ENCODE measurements at places on chromosomes 16 and 17.
A peak's percentile ranks its signal among the peaks of the same experiment; 100 is the strongest.

GRCh38 chr16:19929062-19929511, 44.4 kb upstream of the GPRC5B start:
- DNase-seq, result no peak

DNA sequence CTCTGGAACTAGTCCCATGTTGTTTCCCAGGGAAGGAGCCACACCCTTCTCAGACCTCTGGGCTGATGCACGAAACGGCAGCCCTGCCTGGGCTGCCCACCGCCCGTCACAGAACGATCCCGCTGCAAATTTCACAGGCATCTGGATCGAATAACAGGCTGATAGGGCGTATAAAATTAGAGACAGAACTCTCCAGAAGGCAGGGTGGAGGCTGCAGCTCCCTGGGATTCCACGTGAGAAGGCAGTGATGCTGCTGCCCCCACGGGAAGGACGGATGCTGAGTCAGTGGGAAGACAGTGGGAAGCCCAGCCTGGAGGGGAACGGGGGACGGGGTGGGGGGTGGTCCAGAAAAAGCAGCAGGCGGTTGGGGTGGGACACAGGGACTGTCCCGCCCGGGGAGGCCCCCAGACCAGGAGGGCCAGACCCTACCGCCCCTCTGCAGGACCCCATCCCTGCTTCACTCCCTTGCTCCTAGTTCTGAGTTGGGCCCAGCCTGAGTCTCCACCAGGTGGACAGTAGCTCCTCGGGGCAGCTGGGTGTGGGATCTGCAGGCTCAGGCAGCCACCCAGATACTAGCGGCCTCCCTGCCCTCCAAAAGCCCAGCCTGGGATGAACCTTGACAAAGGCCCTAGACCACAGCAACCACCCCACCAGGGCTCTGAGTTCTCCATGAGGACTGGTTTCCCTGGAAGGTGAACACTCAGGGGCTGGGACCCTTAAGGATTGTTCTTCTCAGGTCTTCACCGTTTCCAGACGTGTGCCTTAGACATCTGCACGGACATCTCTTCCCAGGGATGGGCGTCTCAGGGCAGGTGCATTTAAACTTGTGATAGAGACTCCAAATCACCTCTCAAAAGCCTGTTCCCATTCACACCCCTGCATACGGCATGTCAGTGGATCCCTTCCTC, 117.8 kb downstream of the METRNL start:
- DNase-seq, result no peak

GRCh38 chr17:79842656-79843473, 3.6 kb upstream of the CBX4 start:
- no peak for DNase-seq

- DNase-seq, result no peak
Observed at GRCh38 chr16:84007965-84008364, 34.6 kb downstream of the SLC38A8 start.

DNA sequence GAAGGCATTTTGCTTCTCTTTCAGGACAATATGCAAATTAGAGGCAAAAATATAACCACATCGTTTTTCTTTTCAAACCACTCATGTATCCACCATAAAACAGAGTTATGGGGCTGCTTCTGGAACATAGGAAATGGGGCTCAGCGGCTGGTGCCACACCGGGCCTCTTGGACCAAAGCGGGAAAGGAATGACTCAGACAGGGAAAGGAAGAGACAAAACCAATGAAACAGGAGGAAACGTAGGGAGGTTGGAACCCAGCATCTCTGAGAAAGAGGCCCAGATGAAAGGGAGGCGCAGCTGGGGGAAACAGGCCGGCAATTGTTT, 28.5 kb downstream of the CUEDC1 start:
- no peak for DNase-seq

DNA sequence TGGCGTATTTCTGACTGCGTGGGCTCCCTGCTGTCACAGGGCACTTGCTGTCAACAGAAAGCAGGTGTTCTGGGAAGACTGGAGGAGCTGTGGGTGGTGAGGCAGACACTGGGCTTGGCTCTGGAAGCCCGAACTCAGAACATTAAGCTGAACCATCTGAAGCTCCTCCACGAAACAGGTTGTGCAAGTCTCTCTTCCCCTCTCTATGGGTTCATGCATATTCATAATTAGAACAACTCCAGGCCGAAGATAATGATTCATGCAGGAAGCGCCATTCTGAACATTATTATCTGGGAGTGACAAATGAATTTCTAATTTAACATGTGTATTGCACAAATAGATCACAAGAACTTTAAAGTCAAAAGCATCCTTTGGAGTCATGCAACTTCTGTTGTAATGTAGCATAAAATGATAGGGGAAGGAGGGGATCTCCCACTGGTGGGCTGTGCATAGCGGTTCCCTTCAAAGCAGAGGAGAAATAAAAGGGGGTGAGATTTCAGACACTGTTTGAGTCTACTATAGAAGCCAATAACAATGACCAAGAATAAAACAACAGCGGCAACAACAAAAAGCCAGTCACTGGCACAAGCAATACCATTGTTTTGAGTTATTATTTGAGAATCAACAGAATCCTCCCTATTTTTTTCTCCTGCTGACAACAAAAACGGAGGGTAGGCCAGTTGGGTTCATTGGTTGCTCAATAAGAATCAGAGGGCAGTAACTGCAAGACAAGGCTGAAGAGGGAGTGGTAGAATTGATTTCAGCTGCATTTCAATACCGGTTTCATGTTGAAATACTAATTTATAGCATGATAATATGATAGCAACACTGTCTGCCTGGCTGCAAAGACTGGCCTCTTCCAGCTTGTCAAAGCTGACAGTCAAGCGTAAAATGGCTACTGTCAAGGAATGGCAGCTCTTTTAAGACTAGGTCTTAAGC, 407.3 kb downstream of the XYLT1 start:
- no peak for DNase-seq

DNA sequence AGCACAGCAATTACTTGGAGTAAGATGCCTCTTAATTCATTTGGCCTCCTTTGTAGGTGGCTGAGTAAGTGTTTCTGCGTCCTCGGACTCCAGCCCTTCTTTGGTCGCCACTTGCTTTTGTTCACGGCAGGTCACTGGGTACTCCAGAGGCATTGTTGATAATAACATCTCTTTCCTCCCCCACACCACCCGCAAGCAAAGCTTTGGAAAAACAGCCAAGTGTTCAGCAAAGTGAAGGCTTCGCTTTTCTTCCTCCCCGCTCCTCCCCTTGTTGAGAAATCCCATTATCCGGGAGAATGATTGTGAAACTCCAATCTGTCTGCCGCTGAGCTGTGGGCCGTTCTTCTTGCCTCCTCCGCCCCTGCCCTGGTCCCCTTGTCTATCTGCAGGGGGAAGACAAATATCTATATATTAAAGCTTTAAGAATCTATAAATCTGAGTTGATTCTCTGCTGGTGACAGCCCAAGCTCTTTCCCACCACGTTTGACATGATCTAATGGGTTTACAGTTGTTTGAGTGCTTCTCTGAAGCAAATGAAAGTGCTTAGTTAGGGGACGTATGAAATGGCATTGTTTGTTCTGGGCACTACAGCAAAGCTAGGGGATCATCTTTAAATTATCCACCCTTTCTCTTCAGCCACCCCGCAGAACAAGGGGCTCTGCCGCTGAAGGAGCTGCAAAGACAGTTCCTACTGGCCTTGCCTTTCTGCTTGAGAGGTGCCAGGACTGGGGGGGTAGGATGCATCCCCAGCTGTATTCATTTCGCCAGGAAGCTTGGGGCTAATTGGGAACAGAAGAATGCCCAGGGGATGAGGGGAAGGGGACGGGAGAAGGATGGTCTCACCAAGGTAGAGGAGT, 167.1 kb downstream of the CCDC182 start:
- no peak for DNase-seq

DNA sequence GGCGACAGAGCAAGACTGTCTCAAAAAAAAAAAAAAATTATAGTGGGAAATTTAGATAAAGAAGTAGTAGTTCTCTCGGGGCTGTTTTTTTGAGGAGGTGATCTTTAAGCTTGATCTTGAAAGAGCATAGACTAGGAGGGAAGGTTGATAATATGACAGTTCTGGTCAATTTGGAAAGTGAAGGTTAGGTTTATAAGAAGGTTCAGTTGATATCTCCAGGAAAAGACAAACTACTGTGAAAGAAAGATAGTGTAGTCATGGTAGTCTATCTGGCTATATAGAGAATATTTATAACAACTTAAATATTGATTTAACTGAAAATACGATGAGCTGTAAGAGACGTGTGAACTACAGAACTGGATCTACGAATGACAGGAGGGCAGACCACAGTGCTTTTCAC, 3.1 kb downstream of the ATF7IP2 start:
- DNase-seq, result no peak

DNA sequence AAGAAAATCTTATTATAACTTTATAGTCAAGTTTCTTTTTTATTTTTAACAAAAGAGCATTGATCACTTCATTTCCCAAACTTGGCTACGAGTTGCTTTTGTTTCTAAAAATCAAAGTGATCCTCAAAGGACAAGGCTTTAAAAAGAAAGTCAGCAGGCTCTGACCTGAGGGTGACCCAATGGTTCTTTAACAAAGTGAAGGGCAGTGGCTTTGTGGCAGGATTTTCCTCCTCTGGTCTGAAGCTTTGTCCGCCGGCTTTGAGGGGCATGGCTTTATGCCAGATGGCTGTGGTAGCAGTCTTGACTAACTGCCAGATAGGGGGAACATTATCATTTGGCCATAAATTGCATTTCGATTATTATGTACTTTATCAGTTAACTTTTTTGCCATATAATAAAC, 28.5 kb downstream of the IQCK start:
- no peak for DNase-seq

GRCh38 chr16:88014252-88014781, 63.1 kb downstream of the BANP start:
- DNase-seq, result no peak

- DNase-seq, result peak; percentile 65
Observed at GRCh38 chr17:44005527-44006271, 1.3 kb downstream of the NAGS start.

- no peak for DNase-seq
Observed at GRCh38 chr17:2214047-2214928, 89.3 kb downstream of the SMG6 start.

- DNase-seq, result no peak
Observed at GRCh38 chr17:9174312-9174711, 153.0 kb downstream of the NTN1 start.

DNA sequence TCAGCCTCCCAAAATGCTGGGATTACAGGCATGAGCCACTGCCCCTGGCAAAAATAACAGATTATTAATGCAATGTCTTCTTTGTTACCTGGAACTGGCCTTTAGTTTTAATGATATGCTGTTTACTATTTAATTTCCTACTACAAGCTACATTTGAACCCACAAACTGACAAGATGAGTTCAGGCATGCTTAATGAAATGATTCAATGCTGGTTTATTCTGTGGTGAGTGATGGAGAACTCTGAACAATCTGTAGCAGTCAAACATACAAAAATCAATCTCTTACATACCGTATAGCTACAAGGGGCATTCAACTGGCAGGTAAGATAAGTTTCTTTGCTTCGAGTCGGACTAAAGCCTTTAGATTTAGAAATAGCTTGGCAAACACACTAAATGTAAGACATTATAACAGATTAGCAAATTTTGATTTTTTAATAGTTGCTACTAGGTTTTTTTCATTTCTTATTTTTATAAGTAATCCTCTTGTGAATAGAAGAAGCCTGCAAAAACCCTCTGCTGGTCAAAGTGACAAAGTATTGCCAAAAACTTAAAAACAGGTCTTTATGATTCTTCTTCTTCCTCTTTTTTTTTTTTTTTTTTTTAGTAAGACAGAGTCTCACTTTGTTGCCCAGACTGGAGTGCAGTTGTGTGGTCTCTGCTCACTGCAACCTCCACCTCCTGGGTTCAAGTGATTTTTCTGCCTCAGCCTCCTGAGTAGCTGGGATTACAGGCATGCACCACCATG, 138.5 kb downstream of the SSH2 start:
- no peak for DNase-seq

- no peak for DNase-seq
Observed at GRCh38 chr16:49588729-49589384, 215.3 kb downstream of the C16orf78 start.

DNA sequence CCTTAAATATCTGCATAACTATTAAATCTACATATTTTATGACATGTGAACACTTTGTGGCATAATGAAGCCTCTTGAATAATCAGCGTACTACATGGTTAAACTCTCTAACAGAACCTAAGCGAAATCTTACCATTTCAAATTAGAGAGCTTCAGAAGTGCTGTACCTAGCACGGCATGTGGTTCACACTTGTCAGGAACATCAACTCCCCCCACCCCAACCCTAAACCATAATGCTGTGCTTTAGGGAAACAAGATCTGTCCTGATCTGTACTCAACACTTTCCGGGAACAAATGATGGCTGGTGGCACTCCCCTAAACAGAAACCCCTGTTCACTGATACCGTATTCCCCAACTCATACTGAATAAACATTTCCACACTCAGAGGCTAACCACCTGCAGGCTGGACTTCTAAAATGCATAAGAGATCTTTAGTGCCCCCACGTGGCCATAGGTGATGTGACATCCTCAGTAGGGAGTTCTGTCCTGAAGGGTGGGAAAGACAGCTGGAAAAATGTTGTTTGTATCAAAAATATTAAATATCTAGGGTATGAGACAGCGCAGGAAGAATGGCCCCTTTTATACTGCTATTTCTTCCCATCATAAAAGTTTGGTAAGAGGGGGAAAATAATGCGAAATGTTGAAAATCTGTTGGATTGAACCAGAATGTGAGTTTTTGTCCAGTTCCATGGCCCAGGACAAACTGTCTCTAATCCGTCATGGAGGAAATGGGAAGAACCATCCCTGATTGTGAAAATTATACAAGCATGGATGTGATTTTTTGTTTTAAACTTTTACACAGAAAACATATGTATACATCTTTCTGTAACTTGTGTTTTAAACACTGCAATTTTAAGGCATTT, 88.6 kb downstream of the USP31 start:
- DNase-seq, result peak; percentile 69

- DNase-seq, result no peak
Observed at GRCh38 chr17:43356999-43357398, 41.8 kb upstream of the ARL4D start.

DNA sequence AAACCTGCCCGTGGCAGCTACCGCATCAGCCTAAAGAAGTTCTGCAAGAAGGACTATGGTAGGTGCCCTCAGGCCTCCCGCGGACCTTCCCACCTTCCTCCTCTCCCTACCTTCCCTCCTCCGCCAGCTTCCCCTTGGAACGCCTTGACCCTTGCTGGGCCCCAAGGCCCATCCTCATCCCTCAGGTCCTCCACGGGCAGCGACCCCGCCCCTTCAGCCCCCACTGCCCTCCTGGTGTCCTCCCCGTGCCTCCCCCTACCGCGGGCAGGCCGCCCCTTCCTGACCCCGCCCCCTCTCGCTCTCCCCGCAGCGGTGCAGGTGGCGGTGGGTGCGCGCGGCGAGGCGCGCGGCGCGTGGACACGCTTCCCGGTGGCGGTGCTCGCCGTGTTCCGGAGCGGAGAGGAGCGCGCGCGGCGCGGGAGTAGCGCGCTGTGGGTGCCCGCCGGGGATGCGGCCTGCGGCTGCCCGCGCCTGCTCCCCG, 1.4 kb upstream of the TBC1D24 start:
- no peak for DNase-seq

All from endothelial cell (in vitro differentiated cells).